ENCODE measurements at places on chromosomes 4 and X.

GRCh38 chr4:1873776-1874175 is 2.6 kb downstream of the NSD2 start:
- no peak for DNase-seq

- no peak for DNase-seq
These were observed 43.3 kb downstream of the SPCS3 start for GRCh38 chr4:176363072-176363471.

DNA sequence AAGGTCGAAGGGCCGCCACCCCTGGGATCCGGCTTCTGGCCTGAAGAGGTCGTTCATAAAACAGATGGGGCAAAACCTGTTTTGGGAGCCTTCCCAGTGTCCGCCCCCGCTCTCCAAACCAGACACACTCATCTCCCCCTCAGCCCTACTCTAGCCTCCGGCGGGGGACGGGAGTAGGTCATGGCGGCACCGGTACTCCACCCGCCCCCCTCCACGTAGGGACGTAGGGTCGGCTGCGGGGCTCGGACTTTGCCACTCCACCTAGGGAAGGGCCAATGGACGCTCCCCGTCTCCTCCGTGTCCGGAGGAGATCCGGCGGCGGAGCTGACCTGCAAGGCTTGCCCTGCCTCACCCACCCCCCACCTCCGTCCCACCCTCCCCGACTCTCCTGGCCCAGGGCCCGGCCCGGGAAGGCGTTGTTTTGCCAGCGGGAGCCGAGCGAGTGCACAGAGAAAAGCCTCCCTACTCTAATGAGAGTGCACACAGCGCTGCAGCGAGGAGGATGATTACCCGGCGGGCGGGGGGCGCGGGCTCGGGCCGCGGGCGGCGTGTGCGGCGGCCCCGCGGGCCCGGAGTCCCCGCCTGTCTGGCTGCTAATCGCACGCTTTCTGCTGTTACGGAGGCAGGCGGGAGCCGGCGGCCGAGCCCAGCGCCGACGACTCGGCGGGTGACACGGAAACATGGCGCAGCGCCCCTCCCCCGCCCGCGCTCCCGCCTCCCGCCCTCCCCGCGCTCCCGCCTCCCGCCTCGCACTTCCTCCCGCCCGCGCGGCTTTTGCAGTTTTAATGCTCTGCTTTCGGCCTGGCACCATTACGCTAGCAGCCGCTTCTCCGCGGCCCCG is 8.3 kb upstream of the BCOR start:
- DNase-seq: peak; percentile 67

GRCh38 chrX:119095936-119096335 is 23.1 kb downstream of the CT47C1 start:
- no peak for DNase-seq

DNA sequence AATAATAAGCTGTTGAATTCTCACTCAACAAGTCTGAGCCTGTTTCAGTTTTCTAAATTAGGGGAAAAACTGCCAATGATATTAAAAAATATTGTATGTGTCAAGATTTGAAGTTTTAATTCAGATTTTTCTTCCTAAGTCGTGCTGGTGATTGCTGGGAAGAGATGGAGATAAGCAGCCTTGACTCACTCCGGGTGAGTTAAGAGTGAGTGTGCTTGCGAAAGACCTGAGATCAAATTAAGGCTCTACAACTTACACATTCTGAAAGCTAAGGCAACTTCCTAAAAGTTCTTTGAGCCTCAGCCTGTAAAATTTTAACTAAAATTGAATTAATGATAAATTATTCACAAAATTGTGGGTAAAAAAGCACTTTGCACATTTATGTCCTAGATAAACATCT is 1441.2 kb downstream of the PCDH7 start:
- no peak for DNase-seq

GRCh38 chr4:65943076-65943475 is 272.8 kb upstream of the EPHA5 start:
- no peak for DNase-seq

GRCh38 chrX:150323020-150323419 is 40.1 kb upstream of the MAMLD1 start:
- no peak for DNase-seq

DNA sequence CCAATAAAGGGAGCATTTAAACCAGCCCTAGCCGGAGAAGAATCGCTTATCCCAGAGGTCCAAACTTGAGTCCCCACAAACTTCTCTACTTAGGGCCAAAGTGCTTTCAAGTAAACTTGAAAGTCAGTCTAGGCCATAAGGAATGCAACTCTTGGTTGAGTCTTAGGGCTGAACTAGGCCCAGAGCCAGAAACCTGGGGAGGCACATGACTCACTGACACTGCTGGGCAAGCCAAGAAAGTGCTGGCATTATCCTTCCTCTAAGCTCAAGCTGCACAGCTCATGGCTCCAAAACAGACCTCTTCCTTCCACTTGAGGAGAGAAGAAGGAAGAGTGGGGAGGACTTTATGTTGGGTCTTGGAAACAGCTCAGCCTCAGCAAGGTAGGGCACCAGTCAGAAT is 1257.3 kb upstream of the DIAPH2 start:
- no peak for DNase-seq

DNA sequence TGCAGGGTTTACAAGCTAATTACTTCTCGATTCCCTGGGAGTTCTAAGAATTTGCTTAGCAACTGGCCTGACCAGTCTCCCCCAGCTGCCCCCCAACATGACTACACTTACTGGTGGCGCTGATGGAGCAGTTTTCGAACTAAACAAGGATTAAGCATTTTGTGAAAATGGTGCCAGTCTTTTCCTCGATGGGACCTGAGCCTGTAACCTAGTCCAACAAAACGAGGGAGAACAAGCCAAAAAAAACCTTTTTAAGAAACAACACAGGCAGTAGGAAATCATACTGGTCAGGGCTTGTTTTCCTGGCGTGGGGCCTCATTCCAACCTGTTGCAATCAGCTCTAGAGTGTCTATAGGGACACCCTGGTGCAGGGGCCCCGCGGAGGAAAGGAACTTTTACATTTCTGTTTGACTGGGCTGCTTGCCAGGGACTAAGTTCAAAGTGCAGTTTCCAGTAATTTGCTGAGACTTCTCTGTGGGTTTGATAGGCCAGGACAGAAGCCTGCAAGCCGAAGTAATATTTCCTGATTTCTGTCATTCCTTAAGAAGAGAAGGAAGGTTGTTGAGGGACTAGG is 158.7 kb downstream of the SPRY1 start:
- DNase-seq: peak; percentile 86

DNA sequence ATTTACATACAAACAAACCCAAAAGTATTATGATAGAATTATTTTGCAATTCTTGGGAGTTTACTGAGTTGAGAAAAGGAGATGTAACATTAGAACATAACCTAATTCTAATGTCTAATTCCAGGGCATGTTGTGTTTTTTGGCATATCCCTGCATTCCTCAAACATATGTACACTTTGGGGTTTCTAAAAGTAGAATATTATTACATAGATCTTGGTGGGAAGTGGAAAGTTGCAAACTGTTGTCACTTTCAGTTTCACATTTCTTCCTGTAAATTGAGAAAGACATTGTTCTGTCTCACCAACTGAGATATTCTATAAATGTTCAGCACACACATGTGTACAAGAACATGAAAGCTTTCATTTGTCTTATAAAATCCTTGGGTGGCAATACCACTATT is 24.4 kb upstream of the GBA3 start:
- DNase-seq: peak; percentile 57

GRCh38 chrX:140526171-140526570 is 21.3 kb upstream of the SOX3 start:
- DNase-seq: no peak

DNA sequence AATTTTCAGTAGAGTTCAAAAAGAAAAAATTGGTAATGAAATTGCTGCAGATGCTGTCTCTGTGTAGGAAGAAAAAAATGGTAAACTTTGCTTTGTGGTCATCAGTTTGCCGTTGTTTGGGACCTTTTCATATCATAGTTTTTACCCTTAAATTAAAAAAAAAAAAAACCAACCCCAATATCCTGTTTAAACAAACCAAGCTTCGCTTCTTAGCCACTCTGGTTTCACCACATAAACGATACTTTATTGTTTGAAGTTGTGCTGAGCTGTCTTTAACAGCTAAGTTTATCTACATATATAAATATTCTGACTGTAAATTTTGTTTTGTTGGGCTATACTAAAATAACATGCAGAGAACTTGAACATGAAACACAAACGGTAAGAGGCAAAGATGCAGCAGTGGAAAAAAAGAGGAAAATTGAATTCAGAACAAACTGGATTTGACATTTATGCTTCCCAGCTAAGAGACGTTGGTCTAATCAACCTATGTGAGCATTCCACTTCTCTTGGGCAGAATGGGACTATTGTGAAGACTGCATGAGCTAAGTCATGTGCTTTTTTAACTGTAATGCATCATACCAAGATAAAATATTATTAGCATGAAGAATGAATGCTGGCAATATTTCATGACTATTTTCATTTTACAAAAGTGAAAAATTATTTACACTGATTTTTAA is 15.7 kb upstream of the H2AZ1 start:
- no peak for DNase-seq

DNA sequence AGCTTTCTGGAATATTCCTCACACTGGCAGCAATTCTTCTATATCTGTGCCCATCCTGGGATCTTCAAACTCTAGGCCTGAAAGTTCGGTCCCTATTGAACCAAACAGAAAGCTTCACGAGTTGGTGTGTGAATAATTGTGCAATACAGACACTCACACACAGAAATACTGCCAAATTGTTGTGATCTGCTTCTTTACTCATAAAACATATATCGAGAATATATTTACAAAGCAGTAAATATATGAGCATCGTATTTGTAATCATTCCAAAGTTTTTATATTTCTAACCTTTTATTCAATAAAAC is 56.6 kb upstream of the BEX4 start:
- DNase-seq: no peak

GRCh38 chr4:2043396-2044118 is 15.6 kb upstream of the NAT8L start:
- DNase-seq: no peak

DNA sequence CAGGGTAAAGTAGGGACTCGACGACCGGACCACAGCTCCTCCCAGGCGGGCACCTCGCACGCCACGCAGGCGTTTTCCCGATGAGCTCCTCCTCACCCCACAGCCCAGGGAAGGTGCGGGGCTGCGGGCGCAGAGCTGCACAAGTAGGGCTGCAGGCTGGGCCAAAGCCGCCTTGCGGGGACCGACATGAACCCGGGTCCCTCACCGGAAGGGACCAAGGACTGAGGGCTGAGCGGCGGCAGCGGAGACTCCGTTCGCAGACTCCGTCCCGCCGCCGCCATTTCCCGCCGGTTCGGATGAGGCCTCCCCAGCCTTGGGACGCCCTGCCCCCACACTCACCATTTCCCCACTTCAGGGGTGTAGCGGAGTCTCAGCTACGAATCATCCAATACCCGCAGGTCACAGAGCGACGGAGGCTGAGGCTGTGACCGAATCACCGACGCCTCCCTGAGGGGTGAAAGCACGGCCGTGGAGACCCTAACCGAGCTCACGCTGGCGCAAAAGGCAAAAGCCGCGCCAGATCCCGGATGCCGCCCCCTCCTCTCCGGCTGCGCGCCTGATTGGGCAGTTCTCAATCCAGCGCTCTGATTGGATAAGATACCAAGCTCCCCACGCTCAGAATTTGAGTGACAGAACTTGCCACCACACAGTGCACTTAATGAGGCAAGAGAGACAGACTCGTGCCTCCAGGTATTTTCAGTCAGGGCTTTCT is at the start of gene ZNF732:
ZNF732 (minus strand) TSS at position 506 of the 712 bp plus-strand sequence; CDS start at position 342, 164 bp downstream.
- peak; percentile 79 for DNase-seq

GRCh38 chr4:124046190-124046589 is 649.6 kb downstream of the SPRY1 start:
- no peak for DNase-seq

DNA sequence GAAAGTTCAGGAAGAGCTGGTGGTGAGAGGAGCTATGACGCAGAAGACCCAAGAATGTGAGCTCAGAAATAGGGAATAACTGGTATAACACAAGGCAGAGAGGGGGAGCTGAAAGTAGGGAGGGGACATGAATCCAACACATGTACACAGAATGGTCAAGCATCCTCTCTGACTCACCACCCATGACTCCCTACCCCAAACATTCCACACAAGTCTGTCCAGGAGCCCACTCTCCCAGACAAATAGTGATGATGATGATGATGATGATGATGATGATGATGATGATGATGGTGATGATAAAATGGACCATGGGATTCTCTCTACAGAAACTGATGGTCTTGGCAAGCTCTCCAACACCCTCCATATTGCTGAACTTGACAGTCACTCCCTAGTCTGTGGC is 46.4 kb downstream of the NAT8L start:
- no peak for DNase-seq

DNA sequence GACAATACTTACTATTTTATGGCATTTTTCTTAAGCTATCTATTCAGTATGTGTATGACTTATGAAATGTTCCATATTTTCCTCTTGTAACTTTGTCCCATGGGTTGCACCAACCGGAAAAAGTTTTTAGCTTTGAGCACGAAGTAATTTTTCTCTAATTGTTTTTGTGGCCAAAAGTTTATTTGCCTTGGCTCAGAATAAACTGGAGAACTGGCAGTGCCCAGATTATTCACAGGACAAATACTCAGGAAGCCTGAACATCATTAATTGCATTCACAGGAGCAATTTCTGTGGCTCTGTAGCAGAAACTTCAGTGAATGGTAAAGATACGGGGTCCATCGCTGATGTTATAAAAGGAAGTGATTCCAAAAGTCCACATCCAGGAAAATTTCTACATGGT is 184.5 kb downstream of the ARHGAP10 start:
- DNase-seq: no peak

DNA sequence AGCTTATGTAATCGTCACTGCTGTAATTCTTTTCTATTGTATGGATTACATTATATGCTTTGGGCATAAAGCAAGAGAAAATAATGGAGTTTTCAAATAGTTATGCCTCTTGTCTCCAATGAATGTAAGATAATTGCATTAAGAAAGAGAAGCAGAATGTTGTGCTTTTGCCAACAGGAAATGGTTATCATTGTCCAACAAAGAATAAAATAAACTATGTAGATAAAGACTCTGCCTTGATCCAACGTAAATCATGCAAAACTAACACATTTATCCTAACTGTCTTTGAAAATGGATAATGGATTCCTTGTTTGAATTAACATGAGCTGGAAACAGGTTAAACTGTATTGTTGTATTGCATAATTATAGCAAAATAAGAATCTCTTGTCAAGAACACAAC is 1709.0 kb downstream of the PCDH7 start:
- no peak for DNase-seq

DNA sequence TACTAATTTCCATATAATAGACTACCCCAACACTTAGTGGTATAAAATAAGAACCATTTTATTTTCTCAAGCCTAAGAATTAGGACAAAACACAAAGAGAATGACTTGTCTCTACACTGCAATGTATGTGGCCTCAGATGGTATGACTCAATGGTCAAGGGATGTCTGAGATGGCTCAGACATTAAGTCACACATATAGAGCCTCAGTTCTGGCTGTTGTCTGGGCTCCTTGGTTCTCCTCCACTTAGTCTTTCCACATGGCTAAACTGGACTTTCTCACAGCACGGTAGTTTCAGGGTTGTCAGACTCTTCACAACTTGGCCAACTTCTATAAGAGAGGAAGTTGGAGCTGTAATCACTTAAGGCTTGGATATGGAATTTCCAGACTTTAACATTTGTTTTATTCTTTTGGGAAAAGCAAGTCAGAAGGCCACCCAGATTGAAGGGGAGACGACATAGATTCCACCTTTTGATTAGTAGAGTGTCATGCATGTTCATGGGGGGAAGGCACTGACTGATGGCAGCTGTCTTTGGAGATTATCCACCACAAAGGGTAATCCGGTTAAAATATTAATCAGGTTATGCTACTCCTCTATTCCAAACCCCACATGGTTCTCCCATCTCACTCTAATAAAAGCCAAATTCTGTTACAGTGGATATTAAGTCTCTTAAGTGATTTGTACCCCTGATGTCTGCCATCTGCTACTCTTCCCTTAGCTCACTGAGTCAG is 9.4 kb downstream of the IL15 start:
- DNase-seq: no peak

Data from muscle of arm (tissue), 14 donors.